ENCODE measurements at places on chromosomes 5 and 9.

DNA sequence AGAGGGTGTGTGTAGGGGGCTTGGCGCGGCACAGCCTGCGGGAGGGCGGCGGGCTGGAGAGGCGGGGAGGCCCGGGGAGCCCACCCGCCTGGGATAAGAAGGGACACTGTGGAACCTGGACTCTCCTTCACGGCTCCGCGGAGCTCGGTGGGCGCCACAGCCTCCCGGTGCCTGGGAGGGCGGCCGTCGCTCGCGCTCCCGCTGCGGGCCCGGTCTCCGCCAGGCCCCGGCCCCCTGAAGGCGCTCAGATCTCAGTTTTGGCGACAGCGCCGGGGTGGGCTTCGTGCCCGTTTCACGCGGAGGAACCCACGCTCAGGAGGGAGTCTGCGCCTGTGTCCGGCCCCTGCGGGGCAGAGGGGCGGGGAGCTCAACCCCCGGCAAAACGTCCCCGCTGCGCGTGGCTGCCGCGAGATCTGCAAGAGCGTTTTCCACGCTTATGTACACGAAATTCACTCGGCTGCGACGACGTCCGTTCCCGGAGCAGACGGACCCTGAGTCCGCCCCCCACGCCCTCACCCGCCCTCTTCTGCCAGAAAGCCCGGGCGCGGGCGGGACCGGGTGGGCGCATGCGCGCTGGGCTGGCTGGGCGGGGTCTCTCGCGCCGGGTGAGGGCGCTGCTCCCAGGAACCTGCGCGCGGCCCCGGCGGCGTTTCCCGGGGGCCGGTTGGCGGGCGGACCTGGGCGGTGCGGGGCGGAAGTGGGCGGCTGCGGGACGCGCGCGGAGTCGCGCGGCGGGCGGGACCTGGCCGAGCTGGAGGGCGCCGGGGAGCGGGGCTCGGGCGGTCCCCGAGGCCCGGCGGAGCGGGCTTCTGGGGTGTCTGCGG is at the start of gene NELFB:
Gene NELFB, plus strand, starts transcription at position 704 of the 824 bp plus-strand sequence.
- DNase-seq = peak; percentile 64

DNA sequence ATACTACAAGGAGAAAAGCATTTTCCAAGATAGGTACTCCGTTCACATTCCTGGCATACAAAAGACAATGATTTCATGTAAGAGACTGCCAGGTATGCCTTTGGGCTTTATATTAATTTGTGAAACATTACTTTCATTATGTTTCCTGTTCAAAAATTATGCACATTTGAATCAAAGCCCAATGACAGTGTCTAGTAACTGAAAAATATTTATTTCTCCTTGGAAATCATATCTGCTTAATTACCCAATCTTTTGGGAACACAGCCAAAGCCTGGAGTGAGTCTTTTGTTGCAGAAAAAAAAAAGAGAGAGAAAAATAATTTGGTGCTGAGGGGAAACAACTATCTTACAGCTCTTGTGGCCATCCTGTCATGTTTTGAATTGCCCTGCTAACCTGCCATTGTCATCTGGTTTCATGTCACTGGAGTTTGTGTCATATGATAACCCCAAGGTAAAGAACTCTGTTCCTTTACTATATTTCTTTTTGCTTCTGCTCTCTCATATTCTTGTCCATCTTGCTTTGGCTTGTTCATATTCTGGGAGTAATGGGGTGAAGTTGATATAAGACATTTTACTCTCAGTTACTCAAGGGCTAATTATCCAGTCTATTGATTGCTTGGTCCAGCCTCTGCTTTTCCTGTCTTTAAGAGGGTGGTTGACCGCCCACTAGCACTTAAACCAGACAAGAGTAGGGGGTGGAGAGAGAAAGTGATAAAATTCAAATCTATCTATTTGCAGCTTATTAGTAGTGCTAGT is 238.3 kb upstream of the NUDT12 start:
- DNase-seq = no peak

- DNase-seq = no peak
Observed at GRCh38 chr5:57915536-57915935, 432.9 kb upstream of the ACTBL2 start.

GRCh38 chr9:97786341-97786740 is 66.7 kb upstream of the FOXE1 start:
- no peak for DNase-seq

- no peak for DNase-seq
Observed at GRCh38 chr5:117245130-117245529, 670.5 kb upstream of the SEMA6A start.

DNA sequence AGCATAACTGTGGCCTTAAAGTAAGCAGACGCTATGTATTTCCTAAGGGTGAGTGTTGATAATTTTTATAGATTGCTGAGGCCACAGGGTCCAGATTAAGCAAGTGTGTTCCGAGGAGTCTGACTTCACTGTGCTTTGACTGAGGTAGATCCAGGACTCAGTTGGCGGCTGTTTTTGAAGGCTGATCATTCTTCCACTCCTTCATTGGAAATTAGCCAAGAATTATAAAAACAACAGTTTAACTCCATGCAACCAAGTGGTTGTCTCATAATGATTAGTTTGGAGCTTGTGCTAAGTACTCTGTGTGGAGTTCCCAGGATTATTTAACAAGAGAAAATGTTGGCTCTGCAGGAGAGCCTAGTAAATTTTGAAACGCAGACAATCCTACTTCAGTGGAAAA is 19.1 kb downstream of the IQGAP2 start:
- DNase-seq = no peak

Measured in right renal cortex interstitium (tissue), 3 donors.